HCT116 (cell line): ENCODE measurements at places on chromosomes 12 and 14. TPM values are rescaled to one million over a fixed set of nuclear protein-coding genes. Genes with fewer than 3 reads are reported as not detected.
A peak's percentile ranks its signal among the peaks of the same experiment; 100 is the strongest.

- no peak for DNase-seq
These were observed 86.2 kb downstream of the IGF1 start for GRCh38 chr12:102394200-102394599.

REC8 gene
- total RNA-seq: 7.6 TPM

GRCh38 chr12:89436062-89436461, 83.8 kb upstream of the DUSP6 start:
- no peak for DNase-seq

DNA sequence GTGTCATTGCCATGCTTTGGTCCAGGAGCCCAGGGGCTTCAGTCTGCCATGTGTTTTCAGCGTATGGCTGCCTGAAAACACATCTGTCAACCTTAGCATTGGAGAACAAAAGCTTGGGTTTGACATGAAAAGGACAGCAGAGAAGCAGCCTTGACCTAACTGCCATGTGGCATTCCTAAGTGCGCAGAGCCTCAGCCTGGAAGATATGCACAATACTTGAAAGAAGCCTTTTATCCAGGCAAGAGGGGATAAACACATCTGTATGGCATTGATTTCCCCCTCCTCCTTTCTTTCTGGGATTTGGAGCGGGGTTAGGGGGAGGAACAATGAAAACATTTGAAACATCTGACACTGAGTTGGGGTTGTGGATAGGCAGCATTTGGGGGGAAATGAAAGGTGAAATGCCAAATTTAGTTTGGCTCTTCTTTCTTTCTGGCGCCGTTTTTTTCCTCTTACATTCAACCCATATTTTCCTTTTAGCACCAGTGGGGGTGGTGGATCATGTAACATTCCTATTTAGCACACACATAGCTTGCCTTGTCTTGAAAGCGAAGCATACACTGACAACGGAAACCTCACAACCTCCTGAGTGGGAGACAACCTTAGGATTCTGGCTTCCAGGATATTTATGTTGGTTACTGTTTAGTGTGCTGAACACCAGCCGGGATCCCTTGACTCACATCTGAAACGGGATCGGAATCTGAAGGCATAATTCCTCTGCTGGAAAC, 177.0 kb downstream of the C12orf75 start:
- no peak for DNase-seq

DNA sequence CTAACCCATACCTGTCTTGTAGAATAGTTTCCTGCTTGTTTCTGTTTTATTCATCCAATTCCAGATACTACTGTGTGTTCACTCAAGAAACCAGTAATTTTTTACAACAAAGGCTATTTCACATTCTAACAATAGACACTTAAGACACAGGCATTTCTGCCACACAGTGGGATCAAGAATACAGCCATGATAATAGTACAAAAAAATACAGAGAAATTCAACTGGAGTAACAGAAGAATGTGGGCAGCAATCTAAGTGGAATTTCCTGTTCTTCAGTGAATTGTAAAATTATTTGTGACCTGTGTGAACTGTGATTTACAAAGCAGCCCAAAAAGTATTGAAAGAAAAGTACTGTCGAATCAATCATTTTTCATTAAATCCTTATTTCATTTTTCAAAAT, 282.9 kb downstream of the CCER1 start:
- DNase-seq: no peak

DNA sequence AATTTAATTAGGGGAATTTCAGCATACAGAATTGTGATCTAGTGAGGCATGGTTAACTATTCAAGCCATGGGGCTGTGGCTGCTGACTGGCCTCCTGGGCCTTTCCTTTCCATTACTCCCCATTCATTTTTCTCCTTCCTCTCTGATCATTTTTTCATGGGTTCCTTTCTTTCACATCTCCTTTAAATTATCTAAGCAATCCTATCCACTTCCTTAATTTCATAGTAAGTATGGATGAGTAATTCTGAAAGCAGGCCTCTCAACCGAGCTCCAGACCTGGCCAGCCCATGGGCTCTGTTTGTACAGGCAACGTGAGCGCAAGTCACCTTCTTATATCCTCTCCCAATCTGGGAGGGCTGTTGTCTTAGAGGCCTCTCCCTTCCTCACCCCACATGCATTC, 13.4 kb downstream of the CKAP4 start:
- no peak for DNase-seq

GRCh38 chr12:64672925-64673409, 62.7 kb downstream of the RASSF3 start:
- DNase-seq: peak; percentile 56

- DNase-seq: no peak
These were observed 65.9 kb downstream of the DCAF5 start for GRCh38 chr14:69087061-69087461.

DNA sequence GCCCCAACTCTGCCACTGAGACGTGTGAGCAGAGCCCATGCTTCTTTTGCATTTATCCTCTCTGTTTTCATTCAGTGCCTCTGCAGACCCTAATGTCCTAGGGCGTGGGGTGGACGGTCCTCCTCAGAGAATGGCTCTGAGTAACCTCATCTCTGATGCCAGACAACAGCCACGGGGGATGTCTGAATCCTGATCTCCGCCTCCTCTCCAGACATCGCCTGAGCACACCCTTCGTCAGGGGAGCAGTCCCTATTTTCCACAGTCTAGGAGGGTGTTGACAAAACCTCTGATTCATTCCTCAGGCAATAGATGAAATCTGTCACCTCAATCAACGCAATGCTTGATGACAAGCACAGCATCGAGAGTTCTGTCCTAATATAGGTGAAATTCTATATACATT, 109.2 kb upstream of the DYRK2 start:
- DNase-seq: no peak

SLC7A8 gene
- 5.3 TPM for total RNA-seq

GRCh38 chr12:39623919-39624318, 4.3 kb upstream of the ABCD2 start:
- no peak for DNase-seq

SYCP3 gene
- total RNA-seq: not detected

GRCh38 chr12:124404162-124404784, 109.4 kb downstream of the RFLNA start:
- DNase-seq: no peak

MAP1LC3B2 gene
- 4.7 TPM for total RNA-seq

GALNT8 gene
- total RNA-seq: not detected

KITLG gene
- 570 TPM for total RNA-seq

DNA sequence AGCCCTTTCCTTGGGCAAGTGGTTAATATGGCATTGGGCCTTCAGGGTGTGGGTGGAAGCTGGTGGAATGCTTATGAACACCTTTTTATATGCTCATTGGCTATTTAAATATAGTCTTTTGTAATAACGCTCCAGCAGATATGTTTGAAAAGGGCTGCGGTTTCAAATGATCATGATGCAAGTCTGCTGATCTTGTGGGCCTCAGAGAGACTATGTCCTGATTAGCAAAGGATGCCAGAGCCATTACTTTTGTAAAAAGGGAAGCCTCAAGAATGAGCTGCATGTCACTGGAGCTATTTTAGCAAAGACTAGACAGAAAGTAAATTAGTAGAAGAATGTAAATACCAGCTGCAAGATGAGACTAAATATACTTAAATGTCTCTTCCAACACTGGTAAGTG, 200.5 kb downstream of the GXYLT1 start:
- no peak for DNase-seq

- DNase-seq: no peak
These were observed 116.0 kb upstream of the LHX5 start for GRCh38 chr12:113587720-113588119.

MGP gene
- total RNA-seq: 1.3 TPM

DNA sequence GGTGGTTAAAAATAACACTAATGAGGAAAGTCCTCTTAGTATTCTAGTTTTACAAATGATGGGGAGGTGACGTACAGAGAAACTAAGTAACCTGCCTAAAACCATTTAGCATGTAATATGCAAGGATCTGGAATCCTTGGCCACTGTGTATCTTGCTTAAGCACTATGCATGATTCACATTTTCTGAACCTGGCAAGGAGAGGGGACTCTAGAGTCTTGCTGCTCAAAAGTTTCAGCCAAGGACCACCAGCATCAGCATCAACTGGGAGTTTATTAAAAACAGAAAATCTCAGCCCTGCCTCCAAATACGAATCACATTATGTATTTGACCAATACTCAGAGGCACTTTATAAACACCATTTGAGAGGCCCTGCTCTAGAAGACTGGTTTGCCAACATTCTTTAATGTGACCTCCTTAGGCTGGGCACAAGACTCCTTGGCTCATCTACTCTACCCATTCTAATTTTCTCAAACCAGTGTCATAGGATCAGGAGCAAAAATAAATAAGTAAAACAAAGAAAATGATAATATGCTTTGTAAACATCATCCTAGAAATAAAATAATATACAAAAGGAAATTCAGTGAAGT, 52.9 kb downstream of the ABCC9 start:
- no peak for DNase-seq

DNA sequence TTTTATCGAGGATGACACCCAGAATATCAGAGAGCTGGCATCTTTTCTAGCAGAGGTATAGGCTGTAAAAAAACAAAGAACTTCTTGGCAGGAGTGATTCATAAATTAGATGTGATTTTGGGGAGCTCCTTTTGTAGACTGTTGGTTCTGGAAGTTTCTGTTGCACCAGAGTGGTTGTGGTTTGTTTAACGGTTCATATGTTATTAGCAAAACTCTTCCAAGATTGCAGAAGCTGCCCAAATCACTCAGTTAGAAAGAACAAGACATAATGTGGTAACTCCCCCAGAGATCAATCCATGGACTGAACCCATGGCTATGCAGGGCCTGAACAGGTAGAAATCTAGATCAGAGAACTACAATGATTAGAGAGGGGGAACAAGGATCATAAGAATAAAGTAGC, 6.7 kb upstream of the RNASE10 start:
- DNase-seq: no peak

- no peak for DNase-seq
These were observed 29.1 kb upstream of the ANO6 start for GRCh38 chr12:45186762-45187161.

SPIC gene
- total RNA-seq: not detected

GRCh38 chr14:101475456-101476257, 85.6 kb upstream of the DIO3 start:
- DNase-seq: no peak

DNA sequence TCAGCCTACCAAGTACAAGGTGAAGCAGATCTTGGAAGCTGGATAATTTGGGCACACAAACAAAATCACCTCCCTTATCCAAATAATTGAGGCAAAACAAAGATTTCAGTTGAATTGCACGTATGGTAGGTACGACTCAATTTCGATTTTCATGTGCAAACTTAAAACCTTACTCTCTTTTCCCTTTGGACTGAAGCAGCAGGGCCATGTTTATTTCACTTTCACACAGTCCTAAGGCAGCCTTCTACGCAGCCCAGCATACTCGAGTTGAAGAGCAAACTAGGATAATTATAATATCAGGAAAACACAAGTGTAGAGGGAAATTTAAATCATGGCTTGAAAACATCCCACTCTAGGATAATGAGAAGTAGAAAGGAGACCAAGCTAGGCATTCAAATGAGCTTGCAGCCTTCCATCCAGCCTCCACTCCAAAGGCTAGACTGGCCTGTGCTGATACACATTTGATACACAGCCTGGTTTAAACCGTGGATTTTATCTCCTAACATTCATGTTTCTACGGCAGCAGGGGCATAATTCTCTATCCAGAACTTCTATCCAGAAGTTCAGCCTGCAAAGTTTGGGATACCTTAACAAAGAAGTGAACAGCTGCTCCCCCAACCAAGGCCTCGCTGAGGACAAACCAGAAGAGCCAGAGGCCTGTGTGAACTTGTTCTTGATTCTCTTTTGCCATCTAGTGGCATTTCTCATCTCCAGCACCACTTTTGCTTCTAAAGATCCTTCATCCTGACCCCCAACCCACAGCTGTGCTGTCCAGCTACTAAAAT, 2.4 kb upstream of the RNASE7 start:
- peak; percentile 41 for DNase-seq

GRCh38 chr12:66242311-66242710, 53.3 kb downstream of the IRAK3 start:
- DNase-seq: no peak

- DNase-seq: no peak
These were observed 4.7 kb upstream of the TUBA1C start for GRCh38 chr12:49260166-49260565.

LMO3 gene
- total RNA-seq: 0.34 TPM

DNA sequence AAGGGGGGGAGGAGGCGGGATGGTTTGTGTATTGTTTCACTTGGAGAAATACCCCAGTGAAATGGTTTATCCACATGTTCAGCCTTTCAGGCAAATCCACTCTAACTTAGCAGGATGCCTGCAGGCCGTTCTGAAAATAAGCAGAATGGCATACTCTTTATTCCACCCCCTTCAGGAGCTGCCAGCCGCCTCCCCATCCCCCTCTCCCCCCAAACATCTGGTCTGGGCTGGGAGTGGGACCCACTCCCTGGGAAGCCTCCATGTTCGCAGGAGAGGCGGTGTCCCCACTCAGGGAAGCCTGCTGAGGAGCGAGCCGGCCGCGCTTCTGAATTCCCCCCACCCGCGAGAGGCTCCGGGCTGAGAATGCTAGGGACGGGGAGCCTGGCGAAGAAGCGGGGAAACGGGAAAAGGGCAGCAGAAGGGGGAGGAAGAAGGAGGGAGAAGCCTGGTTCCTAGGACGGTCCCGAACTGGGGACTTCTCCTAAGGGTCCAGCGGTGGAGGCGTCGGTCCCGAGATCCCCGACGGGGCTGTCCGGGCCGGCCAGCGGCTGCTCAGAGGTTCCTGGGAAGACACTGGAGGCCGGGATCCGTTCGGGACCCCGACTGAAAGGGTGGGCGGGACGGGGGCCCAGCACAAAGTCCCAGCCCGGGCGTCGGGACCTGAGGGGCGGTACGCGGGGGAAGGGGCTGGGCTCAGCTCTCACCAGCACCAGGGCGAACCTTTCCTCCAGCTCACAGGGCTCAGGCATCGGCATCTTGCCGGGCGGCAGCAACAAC, 666 bp downstream of the FMNL3 start:
- DNase-seq: no peak

PA2G4 gene
- 302 TPM for total RNA-seq

- no peak for DNase-seq
These were observed 121.9 kb downstream of the GARIN6 start for GRCh38 chr12:99769396-99769980.

DNA sequence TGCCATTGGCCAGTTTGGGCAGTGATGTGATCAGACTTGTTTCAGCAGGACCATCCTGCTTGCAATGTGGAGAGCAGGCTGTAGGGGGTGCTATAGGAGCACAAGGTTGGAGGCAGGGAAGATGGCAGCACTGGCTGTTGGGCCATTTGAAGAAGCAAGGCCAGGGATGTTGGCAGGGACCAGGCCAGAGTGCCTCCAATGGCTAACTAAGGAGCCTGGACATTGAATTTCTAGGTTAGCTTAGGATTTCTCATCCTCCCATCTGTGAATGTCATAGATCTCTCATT, 23.5 kb downstream of the FGF23 start:
- peak; percentile 41 for DNase-seq

- no peak for DNase-seq
These were observed 50.4 kb upstream of the RPH3A start for GRCh38 chr12:112741106-112741505.

YLPM1 gene
- total RNA-seq: 55.1 TPM

C14orf132 gene
- 3.4 TPM for total RNA-seq

DNA sequence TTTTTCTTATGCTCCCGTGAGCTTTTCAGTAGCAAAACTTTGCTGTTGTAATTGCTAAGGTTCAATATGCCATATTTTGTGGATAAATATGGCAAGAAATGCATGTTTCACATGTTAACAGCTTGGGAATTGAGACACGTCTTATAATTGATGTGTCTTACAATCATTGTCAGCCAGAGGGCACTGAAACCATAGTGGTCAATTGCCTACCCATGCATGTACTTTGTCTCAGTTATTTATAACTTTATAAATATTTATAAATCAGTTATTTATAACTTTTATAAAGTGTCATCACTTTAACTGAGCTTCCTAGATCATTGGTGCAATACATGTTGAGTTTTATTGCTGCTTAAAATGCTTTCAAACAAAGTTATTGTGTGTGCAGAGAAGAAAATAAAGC, 82.0 kb downstream of the CATSPERB start:
- DNase-seq: peak; percentile 26
